Naive thymus-derived CD8-positive, alpha-beta T cell (primary cell): ENCODE measurements at places on chromosomes 1 and 21. TPM values are rescaled to one million over a fixed set of nuclear protein-coding genes. Genes with fewer than 3 reads are reported as not detected.
A peak's percentile ranks its signal among the peaks of the same experiment; 100 is the strongest.

TAF5L gene
- 4.1 TPM for polyA plus RNA-seq

DNA sequence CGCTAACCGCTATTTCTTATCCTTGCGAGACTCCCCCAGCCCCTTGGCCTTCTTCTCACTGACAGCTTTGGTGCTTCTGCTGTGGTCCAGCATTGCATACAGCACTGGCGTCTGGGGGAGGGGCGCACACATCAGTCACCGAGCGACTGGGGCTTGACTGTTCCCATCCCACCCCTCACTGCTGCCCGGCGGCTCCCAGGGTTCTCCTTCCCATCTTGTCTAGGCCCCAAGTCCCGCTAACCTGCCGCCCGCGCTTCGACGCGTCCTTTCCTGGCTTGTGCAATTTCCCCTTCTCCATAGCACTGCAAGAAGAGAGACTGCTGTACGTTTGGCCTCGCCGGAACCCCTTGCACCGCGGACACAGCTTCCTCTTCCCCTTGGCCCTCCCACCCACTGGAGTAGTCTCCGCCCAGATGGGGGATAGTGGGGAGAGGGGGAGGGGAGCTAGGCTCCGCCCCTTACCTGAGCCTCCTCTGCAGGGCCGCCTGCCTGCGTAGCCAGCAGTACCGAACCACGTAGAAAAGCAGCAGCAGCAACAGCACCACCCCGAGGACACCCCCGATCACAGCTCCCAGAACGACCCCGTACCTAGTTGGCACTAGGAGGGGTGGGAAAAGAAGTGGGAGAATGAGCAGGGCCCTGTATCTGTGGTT is 3.8 kb downstream of the MPZ start:
- H3K36me3 ChIP-seq, result peaks cover 12% of the 10 kb centered on the region
- DNase-seq, result peak; percentile 92
- peak overlapping the region; percentile 97 for H3K27ac ChIP-seq
- H3K4me3 ChIP-seq, result peak overlapping the region; percentile 92

GRCh38 chr1:244545511-244545910 is 84.4 kb downstream of the CATSPERE start:
- no peak overlapping the region for H3K4me3 ChIP-seq
- H3K36me3 ChIP-seq, result peaks cover 24% of the 10 kb centered on the region
- H3K27ac ChIP-seq, result no peak overlapping the region
- DNase-seq, result no peak

MX1 gene
- polyA plus RNA-seq, result 44.8 TPM

UBL4B gene
- polyA plus RNA-seq, result not detected

DNA sequence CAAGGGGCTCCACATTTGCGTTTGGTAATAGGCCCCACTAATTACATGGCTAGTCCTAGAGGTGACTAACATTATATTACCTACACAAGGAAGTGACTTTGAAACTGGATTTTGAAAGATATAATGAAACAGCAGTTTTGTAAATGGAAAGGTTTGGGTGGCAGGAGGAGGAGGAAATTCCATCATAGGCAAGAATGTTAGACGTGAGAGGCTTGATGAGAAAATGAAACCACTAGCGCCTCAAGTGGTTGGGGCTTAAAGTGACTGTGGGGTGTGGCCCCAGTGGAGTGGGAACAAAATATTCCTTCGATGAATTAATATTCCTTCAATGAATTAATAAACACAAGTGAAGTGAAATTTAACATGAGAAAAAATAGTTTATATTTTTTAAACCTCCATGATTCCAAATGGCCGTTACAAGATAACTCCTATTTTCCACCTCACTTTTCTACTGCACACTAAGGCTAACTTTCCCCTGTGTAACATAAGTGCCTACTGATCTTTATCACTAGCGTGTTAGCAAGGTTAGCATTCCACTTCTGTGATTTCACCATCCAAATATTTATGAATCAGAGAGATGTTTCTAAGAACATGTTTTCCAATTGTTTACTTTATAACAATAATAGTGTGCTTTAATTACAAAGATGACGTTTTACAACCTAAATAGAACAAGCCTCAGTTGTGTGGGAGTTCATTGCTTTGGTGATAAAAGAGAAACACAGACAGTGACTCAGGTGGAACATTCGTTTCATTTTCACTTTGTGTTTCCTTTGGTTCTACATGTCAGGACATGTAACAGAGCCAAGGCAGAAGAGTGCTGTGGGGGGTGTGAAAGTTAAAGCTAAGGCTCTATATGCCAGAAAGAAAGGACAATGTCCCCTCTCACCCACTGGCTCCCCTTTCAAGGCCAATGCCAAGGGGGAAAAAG is 12.5 kb upstream of the ATF3 start:
- H3K4me1 ChIP-seq, result peaks cover 15% of the 10 kb centered on the region
- DNase-seq, result peak; percentile 32
- H3K36me3 ChIP-seq, result no peaks in the 10 kb centered on the region
- peak overlapping the region; percentile 73 for H3K27ac ChIP-seq
- H3K4me3 ChIP-seq, result peak overlapping the region; percentile 81

APCS gene
- polyA plus RNA-seq, result not detected

DNA sequence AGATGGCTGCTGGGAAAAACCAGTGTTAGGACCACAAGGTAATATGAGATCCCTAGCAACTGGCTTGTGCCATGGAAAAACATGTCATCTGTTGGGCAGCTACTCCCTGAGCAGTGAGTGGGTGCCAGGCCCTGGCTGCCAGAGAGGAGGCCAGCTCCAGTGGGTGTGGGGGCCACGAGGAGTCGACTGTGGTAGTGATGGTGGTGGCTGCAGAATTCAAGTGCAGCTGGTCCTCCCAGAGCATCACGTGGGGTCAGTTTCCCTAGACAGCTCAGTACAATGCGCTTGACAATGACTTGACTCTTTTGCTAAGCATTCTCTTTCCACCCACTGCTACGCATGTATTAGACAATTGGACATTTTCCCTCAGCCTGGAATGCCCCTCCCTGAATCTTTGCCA is 14.5 kb upstream of the CDC42 start:
- peak overlapping the region; percentile 72 for H3K4me3 ChIP-seq
- no peak for DNase-seq
- peak overlapping the region; percentile 94 for H3K27ac ChIP-seq
- H3K27me3 ChIP-seq, result no peaks in the 10 kb centered on the region
- H3K36me3 ChIP-seq, result no peaks in the 10 kb centered on the region
- peaks cover 19% of the 10 kb centered on the region for H3K4me1 ChIP-seq

DNA sequence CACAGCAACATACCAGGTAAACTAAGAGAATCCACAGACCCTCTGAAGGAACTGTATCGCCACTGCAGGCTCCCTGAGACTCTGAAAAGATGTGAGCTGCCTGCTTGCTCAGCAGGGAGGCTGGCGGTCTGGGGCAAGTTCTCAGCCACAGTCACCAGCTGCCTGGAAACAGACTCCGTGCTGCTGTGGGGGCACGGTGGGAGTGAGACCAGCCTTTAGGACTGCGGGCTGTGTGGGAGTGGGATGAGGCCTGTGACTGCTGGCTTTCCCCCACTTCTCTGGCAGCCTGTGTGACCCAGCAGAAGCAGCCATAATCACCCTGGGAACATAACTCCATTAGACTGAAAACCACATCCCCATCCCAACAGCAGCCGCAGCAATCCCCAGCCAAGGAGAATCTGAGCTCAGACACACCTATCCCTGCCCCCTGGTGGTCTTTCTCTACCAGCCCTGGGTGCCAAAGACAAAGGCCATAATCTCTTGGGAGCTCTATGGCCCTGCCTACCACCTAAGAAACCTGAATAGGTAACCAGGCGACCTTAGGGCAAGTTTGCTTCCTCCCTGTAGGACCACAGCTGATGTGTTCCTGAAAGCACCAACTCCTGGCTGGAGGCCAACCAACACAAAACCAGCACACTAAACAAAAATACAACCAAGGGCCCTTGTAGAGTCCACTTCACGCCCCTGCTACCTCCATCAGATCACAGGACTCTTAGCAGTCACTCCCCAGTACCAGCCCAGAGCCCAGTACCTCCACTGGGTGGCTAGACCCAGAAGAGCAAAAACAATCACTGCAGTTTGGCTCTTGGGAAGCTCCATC is 151.5 kb downstream of the SMYD3 start:
- H3K27me3 ChIP-seq, result no peaks in the 10 kb centered on the region
- no peak overlapping the region for H3K27ac ChIP-seq
- DNase-seq, result no peak
- no peaks in the 10 kb centered on the region for H3K4me1 ChIP-seq
- H3K4me3 ChIP-seq, result no peak overlapping the region

S100B gene
- polyA plus RNA-seq, result 92.4 TPM

DNA sequence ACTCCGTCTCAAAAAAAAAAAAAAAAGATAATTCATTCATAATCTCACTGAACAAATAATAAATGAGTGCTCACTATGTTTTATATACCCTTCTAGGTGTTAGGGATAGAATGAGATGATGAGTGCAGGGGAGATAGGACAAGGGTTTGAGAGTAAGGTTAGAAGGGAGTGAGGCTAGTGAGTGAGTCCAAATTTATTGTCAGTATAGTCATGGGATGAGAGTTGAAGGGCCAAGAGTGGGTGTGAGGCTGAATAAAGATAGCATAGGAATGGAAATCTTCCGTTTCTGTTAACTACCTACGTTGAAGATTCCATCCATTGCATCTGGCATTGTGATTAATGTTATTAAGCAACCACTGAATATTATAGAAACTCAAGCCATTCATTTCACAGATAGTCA is 16.8 kb downstream of the GNAI3 start:
- H3K27me3 ChIP-seq, result no peaks in the 10 kb centered on the region
- no peak overlapping the region for H3K4me3 ChIP-seq
- peaks cover 27% of the 10 kb centered on the region for H3K4me1 ChIP-seq

PAPPA2 gene
- not detected for polyA plus RNA-seq

KAZN gene
- 0.02 TPM for polyA plus RNA-seq

PTGER3 gene
- not detected for polyA plus RNA-seq

DNA sequence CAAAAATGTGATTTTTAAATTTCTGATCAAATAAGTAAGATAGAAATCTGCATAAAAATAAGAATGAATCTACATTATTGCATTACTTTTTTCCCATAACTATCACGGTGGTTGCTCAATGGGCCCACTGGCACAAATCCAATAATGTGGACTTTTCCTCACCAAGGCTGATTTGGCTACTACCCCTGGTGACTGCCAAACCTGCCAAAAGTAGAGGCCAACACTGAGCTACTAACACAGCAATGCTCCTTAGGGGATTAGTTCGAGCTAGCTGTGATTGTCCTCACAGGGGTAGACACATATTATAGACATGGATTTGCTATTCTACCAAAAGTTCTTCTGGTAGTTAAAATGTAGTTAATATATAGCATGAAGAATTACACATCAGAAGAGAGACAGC is 107.7 kb upstream of the ZNHIT6 start:
- H3K36me3 ChIP-seq, result no peaks in the 10 kb centered on the region
- no peak overlapping the region for H3K27ac ChIP-seq
- H3K4me3 ChIP-seq, result no peak overlapping the region
- H3K27me3 ChIP-seq, result peaks cover 1% of the 10 kb centered on the region

DNA sequence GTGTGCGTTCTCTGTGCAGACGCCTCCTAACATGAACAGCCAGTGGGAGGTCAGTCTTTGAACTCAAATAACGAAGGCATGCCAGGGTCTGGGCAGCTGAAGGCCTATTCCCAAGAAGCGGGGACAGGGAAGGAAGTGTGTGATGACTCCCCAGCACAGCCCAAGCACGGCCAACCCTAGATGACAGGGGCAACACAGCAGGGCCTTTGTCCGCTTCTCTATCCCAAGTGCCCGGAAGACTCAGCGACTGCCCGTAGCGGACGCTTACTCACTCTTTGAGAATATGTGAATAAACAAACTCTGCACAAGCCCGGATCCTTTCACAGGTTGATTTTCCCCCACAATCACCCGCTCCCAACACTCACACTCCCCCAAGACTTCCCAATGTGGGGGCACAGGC is 11.2 kb downstream of the C1orf198 start:
- no peaks in the 10 kb centered on the region for H3K4me1 ChIP-seq
- H3K4me3 ChIP-seq, result no peak overlapping the region
- H3K27me3 ChIP-seq, result no peaks in the 10 kb centered on the region
- H3K27ac ChIP-seq, result no peak overlapping the region
- DNase-seq, result no peak

SEC16B gene
- polyA plus RNA-seq, result not detected

PCNX2 gene
- polyA plus RNA-seq, result 6.9 TPM

AUNIP gene
- not detected for polyA plus RNA-seq

- H3K27ac ChIP-seq, result no peak overlapping the region
- H3K4me3 ChIP-seq, result no peak overlapping the region
- H3K36me3 ChIP-seq, result peaks cover 5% of the 10 kb centered on the region
- no peak for DNase-seq
- peaks cover 62% of the 10 kb centered on the region for H3K4me1 ChIP-seq
- H3K27me3 ChIP-seq, result no peaks in the 10 kb centered on the region
Observed at GRCh38 chr1:13770743-13771142, 70.8 kb downstream of the PRDM2 start.

SH3BGR gene
- 4.3 TPM for polyA plus RNA-seq

- peaks cover 10% of the 10 kb centered on the region for H3K4me1 ChIP-seq
- no peaks in the 10 kb centered on the region for H3K27me3 ChIP-seq
- no peak overlapping the region for H3K4me3 ChIP-seq
- H3K27ac ChIP-seq, result no peak overlapping the region
- H3K36me3 ChIP-seq, result no peaks in the 10 kb centered on the region
Observed at GRCh38 chr1:15081102-15081501, 72.4 kb upstream of the TMEM51 start.

DNA sequence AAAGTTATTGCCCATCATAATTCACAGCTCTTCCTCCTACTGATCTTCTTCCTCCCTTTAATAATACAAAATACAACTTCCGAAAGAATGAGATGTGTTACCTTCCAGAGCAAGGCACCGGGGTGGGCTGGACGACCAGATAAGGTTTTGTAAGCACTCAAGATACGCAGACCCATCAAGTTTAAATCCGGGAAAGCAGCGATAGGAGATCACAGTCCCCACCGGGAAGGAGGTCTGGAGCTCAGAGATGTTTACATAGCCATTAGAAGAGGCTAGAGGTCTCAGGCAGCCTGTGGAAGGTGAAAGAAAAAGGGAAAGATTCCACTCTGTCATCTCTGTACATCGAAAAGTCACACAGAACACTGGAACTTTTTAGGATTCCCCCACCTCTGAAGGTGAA is 99.4 kb downstream of the SUSD4 start:
- no peaks in the 10 kb centered on the region for H3K36me3 ChIP-seq
- DNase-seq, result no peak
- H3K27ac ChIP-seq, result no peak overlapping the region
- H3K4me3 ChIP-seq, result no peak overlapping the region

DNA sequence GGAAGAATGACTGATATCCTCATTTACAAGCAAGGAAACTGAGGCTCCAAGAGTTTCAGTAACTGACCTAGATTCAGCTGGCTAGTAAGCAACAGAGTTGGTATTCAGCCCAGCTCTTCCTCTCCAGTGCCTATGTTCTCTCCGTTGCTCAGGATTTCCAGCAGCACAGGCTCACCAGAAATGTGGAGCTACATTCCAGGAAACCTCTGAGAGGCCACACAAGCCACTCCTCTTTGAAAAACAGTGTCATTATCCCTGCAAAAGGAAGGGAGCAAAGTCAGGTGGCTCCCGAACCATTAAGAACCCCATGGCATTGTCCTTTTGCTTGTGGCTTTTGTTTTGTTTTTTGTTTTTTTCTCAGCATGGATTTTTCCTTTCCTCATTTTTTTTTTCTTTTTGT is 40.6 kb upstream of the DUSP10 start:
- H3K36me3 ChIP-seq, result no peaks in the 10 kb centered on the region
- no peak overlapping the region for H3K4me3 ChIP-seq
- no peak for DNase-seq
- no peaks in the 10 kb centered on the region for H3K27me3 ChIP-seq
- H3K4me1 ChIP-seq, result peaks cover 60% of the 10 kb centered on the region
- H3K27ac ChIP-seq, result peak overlapping the region; percentile 48

- no peaks in the 10 kb centered on the region for H3K27me3 ChIP-seq
- H3K4me3 ChIP-seq, result no peak overlapping the region
- H3K36me3 ChIP-seq, result peaks cover 2% of the 10 kb centered on the region
- no peak for DNase-seq
- H3K27ac ChIP-seq, result no peak overlapping the region
Observed at GRCh38 chr1:183879966-183880365, 75.0 kb downstream of the RGL1 start.
